ENCODE measurements at places on chromosomes 4 and X.

GRCh38 chr4:84269536-84270044 lies 229.5 kb downstream of the NKX6-1 start:
- DNase-seq: no peak

DNA sequence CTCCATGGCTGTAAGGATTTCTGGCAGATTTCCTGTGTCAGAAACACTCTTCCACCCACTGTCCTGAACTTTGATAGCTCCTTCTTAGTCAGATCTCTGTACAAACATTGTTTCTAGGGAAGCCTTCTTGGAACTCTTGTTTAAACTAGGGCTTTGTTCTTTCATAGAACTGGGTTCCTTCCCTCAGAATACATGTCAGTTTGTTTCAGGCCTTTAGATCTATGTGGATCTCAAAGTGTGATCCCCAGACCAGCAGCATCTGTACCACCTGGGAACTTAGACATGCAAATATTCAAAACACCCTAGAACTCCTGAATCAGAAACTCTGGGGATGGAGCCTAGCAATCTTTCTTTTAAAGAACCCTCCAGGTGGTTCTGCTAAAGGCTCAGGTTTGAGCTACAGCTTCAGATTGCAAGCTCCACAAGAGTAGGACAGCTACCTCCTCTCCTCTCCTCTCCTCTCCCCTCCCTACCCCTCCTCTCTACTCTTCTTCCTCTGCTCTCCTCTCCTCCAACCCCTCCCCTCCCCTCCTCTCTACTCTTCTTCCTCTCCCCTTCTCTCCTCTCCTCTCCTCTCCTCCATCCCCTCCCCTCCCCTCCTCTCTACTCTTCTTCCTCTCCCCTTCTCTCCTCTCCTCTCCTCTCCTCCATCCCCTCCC lies 12.7 kb downstream of the RASSF6 start:
- no peak for DNase-seq

GRCh38 chr4:159363361-159363760 lies 260.5 kb downstream of the RAPGEF2 start:
- no peak for DNase-seq

DNA sequence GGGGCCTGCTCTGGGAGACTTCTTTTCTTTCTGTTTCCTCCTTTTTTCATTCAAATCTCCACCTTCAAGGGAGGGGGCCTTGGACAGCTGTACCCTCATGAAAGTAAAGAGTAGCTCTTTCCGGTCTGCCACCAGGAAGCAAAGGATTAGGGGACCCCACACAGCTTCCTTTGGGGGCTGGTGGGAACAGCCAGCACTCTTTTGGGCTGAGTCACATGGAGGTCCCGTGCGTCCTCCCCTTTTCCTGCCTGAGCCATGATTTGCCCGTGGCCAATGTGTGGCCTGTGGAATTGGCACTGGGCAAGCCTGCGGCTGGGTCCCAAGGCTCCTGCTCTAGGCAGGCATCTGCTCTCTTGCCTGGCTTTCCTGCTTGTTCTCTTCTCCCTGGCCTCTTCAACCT lies 65.5 kb downstream of the FHDC1 start:
- DNase-seq: no peak

DNA sequence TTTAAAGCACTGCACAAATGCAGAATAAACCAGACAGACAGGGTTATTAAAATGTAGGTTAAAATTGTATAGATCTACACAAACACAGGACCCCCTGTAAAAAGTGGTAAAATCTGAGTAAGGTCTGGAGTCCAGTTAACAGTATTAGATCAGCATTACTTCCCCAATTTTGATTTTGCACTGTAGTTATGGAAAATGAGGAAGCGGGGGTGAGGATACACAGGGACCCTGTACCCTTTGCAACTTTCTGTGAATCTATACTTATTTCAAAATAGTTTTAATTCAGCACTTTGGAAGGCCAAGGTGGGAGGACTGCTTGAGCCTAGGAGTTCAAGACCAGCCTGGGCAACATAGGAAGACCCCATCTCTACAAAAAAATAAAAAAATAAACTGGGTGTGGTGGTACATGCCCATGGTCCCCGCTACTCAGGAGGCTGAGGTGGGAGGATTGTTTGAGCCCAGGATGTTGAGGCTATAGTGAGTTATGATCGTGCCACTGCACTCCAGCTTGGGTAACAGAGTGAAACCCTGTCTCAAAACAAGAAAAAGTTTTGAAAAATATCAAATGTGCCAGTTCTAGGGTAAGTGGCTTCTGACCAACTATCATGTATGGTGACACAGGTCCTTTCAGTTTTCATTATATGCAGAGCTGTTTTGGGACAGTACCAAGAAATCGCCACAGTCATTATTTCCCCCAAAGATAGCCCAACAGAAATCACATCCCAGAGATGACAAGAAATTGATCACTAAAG lies 17.7 kb downstream of the SEL1L3 start:
- no peak for DNase-seq

DNA sequence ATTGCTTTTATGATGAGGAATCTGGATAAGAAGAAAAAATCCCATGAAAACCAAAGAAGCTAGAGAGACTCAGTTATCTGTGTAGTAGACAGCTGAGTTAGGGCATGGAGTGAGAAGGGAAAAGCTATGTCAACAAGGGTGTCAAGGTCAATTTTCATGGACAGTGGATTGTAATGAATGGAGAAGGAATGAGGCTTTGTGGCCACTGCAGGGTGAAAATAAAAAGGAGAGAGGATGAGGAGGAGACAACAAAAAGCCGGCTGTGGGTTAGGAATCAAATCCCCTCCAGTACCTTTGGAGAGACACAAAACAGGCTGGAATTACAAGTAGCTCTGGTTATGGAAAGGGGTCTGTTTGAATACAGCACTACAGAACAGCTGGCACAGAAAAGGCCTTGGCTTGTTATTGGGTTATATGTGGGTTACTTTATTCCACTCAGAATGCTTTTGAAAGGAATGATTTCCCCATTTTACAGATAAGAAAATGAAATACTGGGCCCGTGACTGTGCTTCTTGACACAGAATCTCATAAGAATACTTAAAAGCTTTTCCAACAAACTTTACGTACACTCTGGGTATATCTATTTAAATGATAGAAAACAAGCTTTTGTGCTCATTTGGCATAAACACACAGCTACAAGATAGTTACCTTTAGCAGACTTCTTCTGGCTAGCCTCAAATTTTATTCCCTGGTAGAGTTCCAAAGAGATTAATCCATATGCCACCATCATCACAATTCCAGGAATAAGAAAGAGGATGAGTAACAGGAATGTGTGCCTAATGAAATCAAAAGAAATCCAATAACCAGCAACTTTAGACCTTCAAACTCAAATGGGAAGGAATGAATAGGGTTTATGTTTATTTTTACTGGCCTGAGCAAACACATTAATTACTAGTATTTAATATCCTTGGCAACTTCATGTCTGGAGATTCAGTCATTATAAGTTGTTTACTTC lies 7.5 kb downstream of the CCKAR start:
- no peak for DNase-seq

DNA sequence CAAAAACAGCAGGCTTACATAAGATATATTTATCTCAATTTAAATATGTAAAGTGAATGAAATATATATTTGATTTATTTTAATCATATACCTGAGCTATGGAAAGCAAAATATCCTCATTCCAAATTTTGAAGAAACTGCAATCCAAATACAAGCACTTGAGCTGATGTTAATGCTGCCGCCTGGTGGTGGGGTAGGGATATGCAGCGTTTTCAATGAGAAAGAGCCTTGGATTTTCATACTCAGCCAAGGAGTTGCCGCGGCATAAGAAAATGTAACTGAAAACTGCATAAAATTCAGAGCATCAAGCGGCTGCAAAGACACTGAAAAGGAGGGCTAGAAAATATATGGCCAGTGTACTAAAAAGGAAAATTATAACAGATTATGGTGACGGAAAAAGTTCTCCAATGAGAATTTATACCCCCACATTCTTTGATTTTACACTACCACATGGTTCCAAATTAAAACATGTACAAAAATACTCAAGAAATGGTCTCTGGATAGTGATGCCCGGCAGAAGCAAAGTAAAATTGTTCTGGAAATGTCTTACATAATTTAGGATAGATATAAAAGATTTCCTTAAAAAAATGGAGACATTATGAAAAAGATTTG lies 660.3 kb upstream of the PITX2 start:
- no peak for DNase-seq

- no peak for DNase-seq
Observed at GRCh38 chr4:98421111-98421510, 159.9 kb downstream of the RAP1GDS1 start.

- no peak for DNase-seq
Observed at GRCh38 chr4:95219109-95219508, 329.7 kb downstream of the UNC5C start.

DNA sequence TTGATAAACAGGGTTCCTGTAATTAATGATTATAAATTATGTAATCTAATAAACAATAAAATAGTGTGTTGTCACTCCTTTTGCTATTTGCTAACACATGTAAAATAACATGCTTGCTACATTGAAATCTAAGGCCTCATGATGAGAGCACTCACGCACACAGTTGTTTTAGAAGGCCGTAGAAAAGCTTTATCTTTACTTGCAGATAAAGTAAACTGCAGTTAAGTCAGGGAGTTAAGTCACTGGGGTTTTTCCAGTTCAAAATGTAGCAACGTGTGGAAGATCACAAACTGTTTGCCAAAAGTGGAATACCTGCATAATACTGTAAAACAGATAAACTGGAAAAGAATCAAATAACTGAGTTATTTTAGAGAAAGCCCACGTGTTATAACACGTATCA lies 187.3 kb upstream of the PACRGL start:
- DNase-seq: no peak

GRCh38 chrX:40539214-40540142 lies 41.3 kb upstream of the ATP6AP2 start:
- DNase-seq: no peak

GRCh38 chrX:16649858-16650257 lies at the start of gene S100G:
S100G (plus strand) TSS chrX:16650158; CDS start chrX:16651007, 849 bp downstream.
- no peak for DNase-seq

DNA sequence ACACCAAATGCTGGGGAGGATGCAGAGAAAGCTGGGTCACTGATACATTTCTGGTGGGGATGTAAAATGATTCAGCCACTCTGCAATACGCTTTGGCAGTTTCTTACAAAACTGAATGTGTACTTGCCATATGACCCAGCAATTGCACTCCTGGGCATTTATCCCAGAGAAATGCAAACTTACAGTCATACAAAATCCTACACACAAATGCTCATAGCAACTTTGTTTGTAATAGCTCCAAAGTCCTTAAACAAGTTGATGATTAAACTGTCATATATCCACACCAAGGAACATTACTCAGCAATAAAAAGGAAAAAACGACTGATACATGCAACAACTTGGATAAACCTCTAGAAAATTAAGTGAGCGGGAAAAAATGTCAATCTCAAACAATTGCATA lies 12.3 kb downstream of the MID1 start:
- no peak for DNase-seq

DNA sequence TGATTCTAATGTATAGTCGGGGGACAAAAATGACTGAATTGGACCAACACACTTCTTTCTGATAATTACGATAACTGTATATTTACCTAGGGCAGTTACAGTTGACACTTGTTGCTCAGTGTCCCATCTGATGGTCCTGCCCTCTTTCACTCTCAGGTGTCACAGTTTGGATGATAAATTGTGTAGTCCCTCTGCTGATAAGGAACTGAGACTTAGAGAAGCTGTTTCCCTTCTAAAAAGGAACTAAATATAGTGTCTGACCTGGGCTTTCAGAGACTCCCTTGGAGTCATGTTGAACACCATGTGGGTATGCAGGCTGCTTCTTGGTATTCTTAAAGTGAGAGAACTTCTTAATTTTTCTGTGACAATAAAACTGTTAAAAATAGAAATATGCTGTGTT lies 23.7 kb upstream of the PNPLA4 start:
- DNase-seq: no peak

GRCh38 chrX:40130207-40130606 lies 32.4 kb upstream of the BCOR start:
- no peak for DNase-seq

DNA sequence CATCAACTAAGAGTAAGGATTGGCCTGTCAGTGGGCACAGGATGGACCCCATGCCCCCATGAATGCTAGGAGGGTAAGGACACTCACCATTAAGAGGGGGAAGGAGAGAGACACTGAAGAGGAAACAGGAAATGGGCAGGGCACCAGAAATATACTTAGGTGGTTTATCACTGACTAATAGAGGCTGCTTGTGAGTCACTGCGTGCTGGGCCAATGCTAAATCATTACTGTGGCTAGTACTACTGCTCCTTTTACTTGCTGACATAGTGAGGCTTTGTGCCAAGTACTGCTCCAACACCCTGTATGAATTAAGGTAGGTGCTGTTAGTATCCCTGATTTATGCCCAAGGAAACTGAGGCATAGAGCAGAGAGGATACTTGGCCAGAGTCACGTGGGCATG lies 130.4 kb upstream of the FRMPD4 start:
- DNase-seq: no peak

DNA sequence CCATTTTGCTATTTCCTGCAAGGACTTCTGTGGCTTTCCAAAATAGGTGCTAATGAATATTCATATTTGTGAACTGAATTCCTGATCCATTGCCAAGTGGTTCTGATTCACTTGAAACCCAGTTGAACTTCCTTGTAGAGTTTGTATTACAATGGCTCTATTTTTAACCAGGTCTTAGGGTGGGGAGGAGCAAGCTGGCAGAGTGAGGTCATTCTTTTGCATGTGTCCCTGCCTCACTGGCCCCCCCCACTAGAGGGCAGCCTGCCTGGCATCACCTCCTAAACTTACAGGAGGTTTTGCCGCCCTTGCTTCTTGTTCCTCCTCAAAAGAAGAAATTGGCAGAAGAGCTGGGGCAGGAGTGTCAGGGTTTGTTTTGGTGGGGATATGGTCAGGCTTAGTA lies 10.5 kb downstream of the PTTG2 start:
- no peak for DNase-seq

- DNase-seq: no peak
Observed at GRCh38 chr4:76023389-76023788, at the start of gene CXCL10. CXCL10 (minus strand) TSS chr4:76023497; CDS start chr4:76023431, 66 bp downstream.

All from anterior cingulate cortex (tissue), 58 donors.